ENCODE measurements at places on chromosomes 11 and 22.

DNA sequence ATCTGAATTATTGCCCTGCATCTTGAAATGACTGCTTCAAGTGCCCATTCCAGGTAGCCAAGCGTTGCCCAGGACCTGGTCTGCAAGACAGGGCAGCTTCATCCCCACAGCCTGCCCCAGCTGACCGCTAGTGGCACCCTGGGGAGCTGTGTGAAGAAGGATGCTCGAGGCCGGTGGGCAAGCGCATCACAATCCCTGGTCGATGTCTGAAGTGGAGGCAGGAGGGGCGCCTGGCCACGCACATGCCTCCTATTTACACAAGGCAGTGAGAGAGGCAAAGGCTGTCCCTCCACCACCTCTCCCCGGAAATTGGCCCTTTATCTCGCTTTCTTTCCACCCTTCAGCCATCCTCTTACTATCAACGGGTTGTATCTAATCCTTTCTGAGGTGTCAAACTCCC, 28.1 kb upstream of the PHF21A start:
- DNase-seq: no peak

DNA sequence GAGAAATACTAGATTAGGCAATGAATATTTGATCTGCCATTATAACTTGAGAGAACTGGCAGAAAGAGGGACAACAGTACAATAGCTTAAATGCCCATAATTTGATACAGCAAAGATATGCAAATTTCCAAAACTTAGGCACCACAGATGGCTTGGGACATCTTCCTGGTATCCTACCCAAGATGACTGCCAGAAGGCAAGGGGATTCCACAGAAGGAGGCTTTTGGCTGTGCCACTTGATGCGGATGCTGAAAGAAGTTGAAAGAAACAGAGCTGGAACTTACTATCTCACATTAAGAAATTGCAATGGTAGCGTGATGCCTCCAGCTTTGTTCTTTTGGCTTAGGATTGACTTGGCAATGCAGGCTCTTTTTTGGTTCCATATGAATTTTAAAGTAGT, 216.7 kb downstream of the TTC28 start:
- DNase-seq: no peak

GRCh38 chr11:134939905-134940304, 527.9 kb upstream of the B3GAT1 start:
- no peak for DNase-seq

GRCh38 chr11:62974848-62975522, 9.8 kb downstream of the SLC22A6 start:
- DNase-seq: no peak

DNA sequence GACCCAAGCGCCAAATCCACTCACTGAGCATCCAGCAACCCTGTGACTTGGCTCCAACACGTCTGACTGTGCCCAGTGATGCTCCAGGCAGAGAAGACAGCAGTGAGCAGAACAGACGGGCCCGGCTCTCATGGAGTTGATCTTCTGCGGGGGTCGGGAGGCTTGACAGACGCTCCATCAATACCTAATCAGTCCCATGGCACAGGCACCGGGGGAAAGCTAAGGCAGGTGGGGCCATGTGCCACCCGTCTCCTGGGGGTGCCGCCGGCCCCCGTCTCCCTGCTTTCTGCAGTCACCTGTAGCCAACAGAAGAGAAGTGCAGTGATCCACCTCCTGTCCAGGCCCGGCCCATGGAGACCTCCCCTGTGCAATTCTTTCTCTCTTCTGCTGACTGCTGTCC, 47.5 kb downstream of the LINC01488 start:
- no peak for DNase-seq

DNA sequence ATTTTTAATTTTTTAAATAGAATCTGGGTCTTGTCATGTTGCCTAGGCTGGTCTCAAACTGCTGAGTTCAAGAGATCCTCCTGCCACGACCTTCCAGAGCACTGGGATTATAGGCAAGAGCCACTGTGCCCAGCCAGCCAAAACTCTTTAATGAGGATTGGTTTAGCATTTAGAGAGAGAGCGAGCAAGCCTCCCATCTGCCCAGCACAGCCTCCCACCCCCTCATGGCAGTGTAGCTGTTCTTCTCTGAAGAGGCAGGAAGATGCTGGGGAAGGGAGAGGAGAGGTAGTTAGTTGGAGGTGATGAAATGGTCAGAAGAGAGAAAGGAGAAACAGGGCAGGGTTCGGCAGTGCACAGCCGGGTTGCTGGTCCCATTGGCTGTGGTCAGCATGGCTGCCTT, 105.7 kb downstream of the SCN3B start:
- DNase-seq: no peak

DNA sequence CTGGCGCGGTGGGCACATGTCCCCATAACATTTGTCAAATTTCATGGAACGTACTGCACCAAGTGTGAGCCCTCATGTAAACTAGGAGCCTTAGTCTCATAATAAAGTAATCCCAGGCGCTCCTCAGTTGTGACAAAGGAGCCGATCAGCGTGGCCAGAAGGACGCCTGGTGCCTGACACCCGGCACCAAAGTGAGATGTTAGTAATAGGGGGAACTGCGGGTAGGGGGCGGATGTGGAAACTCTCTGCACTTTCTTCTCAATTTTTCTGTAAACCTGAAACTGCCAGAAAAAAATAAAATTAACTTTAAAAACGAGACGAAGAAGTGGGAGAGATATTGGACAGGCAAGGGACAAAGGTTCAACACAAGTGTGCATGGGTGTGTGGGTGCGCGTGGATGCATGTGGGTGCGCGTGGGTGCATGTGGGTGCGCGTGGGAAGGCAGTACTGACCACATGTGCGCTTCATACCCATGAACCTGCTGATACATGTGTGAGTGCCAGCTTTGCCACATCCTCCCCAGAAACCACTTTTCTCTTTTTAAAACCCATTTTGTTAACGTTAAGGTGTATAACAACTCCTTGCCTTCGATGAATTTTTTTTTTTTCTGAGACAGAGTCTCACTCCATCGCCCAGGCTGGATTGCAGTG, 55.4 kb upstream of the LINC01488 start:
- DNase-seq: no peak

GRCh38 chr22:27986459-27986858, 67.4 kb upstream of the PITPNB start:
- DNase-seq: no peak

DNA sequence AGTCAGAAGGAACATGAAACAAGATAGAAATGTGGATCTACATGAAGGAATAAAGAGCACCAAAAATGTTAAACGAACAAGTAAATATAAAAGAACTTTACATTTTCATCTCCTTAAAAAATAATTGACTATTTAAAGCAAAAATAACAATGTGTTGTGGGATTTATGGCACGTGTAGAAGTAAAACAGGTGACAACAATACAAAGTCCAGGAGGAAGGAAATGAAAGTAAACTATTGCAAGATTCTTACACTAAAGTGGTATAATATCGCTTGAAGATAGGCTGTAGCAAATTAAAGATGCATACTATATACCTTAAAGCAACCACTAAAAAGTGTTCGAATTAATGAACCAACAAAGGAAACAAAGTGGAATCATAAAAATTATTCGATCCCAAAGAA, 5.5 kb downstream of the VPS37C start:
- no peak for DNase-seq

- DNase-seq: no peak
Measured at GRCh38 chr11:2447951-2448650, 3.3 kb downstream of the KCNQ1 start.

GRCh38 chr11:6232899-6233298, 1.5 kb downstream of the FHIP1B start:
- no peak for DNase-seq

DNA sequence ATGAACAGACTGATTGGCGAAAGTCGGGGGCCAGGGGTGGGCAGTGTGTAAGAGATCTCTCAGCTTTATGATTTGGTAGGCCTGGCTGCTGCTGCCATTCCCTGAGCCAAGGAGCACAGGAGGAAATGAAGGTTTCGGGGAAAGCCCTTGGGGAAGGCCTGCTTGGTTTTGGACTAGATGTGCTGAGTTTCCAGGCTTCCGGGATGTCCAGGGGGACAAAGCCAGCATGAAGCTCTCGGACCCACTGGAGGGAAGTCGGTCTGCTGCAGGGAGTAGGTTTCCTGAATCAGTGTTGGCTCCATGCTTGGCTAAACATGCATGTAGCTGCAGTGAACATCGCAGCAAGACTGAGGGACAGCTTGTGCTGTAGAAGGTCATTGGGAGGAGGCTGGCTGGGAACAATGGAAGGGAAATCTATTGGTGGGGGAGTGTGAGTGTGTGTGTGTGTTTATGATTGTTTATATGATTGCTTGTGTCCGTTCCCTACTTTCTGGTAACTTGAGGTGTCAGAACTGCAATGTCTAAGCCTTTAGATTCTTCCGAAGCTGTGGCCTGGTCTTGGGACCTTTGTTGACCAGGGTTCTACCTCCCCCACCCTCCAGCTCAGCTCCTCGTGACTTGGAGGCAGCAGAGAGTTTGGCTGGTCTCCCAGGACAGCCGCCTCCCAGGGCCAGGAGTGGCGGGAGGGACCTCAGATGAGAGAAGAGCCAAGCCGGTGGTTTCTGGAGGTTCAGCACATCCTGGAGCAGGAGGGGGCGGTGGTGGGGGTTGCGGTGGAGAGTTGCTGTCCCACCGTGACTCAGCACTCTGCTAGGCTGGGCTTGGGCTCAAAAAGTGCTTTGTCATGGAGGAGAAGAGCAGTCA, 4.0 kb upstream of the FTH1 start:
- peak; percentile 41 for DNase-seq

DNA sequence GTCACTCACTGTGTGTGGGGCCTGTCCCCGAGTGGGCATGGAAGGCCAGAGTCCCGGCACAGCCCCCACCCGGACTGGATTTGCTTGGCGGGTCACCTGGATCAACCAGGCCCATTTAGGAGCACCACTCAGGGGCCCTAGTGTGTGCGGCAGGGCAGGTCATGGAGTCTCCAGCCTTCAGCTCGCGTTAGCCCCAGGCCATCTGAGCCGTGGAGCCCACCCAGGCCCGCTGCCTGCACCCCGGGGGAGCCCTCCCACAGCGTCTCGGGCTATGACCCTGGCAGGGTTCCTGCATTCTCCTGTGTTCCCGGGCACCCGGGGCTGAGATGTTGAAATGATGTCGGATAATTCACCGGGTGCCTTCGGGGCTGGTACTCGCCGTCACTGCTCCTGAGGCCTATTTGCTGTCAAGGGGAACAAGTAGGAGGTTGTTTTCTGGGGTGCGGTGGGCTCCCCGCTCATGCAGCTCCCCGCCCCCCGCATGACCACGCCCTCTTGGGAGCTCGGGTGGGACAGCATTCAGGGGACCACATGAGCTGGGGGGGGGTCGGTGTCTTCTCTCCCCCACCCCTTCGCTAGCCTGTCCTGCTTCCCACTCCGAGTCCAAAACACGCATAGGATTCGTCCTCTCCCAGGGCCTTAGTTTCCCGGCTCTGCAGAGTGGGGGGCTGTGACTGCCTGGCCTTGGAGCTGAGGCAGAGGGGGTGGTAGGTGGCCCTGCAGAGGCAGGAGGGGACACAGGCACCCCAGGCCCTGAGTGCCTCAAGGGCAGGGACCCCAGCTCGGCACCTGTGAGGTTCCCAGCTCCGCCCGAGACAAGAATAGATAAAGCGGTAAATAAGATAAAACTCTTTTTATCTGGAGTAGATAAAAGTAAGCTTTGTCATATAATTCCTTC, 77.2 kb downstream of the KCNQ1 start:
- no peak for DNase-seq

DNA sequence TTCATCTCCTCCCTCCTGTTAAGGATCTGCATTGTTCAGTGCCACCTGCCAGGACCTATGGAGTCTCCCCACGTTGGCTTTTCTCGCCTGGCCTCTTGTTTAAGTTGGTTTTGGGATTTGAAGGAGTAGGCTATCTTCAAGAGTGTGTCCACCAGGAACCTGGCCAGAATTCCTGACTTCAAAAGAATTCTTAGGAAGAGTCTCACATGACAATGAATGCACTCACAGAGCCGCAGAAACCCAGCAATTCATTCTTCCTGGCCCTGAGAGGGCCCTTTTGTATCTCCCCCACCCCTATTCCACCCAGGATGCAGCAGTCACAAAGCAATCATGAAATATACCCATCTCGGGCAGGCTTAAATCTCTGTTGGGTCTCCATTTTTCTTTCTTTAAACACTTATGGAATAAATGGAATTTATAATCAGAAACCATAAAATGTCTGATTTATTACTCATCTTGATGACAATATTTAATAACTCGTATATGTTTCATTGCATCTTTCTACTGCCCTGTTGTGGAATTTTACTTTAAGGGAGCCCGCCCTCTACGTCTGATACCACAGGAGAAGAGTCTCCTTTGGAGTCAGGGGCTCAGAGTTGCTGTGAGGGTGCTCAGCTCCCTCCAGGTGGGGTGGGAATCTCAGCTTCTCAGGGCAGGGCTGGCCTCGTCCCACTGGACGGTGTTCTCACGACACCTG, 507.0 kb downstream of the NTM start:
- no peak for DNase-seq

GRCh38 chr11:12377106-12377823, at the start of gene PARVA:
PARVA (plus strand) TSS chr11:12377571; CDS start chr11:12377648, 77 bp downstream.
- no peak for DNase-seq

DNA sequence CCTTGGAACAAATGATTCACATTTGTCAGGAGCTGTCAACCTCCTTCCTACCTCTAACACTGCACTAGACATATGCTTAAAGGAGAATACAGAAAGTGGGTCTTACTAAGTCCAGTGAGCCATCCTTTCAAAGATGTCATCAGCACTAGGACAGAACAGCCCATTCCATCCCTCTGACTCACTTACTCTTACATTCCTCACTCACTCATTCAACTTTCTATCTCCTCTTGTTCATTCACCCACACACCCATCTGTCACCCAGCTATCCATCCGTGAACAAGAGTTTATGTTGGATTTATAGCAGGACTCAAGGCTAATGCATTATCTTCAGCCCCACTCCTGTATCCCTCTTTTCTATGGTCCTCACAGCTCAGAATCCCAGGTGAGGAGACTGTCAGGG, 9.1 kb downstream of the INSC start:
- no peak for DNase-seq

DNA sequence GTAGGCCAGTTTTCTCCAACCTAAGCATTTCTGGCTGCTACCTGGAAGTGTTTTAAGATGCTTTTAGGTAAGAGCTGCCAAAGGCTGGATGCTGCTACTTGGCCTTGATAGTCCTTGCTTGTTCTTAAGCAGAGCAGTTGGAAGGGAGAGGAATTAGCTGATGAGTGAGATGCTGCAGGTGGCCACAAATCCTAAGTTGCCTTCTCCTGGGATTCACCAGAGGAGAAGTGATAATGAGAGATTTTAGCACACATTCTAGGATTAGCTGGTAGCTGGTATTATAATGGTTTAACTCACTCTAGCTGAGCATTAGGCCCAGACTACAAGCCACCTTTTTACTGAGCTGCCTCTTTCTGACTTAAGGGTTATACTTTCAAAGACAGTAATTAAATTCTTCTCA, 442.9 kb upstream of the RAG2 start:
- DNase-seq: no peak

DNA sequence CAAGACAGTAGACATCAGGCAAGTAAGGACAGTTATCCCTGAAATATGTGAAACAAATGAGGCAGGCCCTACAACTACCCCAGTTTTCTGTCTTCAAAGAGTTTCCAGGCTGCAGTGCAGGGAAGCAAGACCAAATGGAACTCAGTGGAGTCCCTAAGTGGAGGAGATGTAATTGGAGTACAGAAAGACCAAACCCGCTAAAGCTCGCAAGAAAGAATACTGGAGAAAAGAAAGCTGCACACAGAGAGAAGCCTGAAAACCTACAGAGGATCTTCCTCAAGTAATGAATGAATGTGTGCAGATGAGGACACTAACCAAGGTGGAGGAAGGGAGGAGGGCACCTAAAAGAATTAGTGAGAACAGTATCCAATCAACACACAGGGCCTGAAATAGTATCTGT, 1.3 kb upstream of the OR56A3 start:
- no peak for DNase-seq

GRCh38 chr22:42963231-42963595, 51.7 kb downstream of the PACSIN2 start:
- DNase-seq: no peak

Data from activated CD4-positive, alpha-beta T cell treated with anti-CD3 and anti-CD28 coated beads, Interleukin-2, amount 10 ng/mL, durations not matched to agents 7 days and 5 days (primary cell).